Stimulated activated naive CD8-positive, alpha-beta T cell treated with anti-CD3 and anti-CD28 coated beads, Interleukin-15, amount 100 ng/mL, for 72 hours (primary cell): ENCODE measurements at places on chromosomes 2 and 18.

GRCh38 chr2:157603198-157603597 lies 25.5 kb downstream of the ACVR1C start:
- no peak for DNase-seq

GRCh38 chr18:63936156-63936931 lies 12.8 kb upstream of the HMSD start:
- DNase-seq: peak; percentile 78

DNA sequence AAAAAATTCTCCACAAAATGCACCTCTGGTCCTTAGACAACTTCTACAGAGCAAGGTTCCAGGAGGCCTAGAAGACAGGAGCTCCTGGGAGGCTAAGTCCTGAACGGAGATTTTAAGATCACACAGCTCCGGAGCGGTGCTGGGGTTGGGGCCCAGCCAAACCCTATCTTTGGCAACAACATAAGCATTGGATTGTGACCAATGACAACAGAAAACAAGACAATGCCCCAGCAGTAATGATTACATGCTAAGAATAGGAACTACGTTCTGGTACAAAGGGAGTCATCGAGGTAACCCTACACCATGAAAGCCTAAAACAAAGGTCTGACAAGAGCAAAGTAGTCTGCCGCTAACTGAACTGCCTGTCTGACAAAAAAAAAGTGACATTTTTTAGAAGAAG lies 171.2 kb downstream of the CMPK2 start:
- no peak for DNase-seq

DNA sequence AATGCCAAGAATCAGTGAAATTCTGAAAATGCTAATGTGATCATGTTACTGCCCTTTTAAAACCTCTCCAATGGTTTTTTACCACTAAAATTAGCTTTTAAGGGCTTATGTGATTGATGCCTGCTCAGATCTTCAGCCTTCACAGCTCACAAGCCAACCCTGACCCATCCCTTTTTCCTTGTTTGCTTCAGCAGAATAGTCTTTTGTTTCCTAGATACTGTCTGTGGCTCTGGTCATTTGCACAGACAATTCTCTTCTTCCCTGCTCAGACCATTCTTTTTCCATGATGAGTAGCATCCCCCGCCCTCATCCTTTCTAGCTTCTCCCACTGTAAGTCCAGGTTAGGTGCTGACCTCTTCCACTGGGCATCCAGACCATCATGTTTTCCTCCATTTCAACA lies 164.9 kb upstream of the NT5C1B start:
- no peak for DNase-seq

DNA sequence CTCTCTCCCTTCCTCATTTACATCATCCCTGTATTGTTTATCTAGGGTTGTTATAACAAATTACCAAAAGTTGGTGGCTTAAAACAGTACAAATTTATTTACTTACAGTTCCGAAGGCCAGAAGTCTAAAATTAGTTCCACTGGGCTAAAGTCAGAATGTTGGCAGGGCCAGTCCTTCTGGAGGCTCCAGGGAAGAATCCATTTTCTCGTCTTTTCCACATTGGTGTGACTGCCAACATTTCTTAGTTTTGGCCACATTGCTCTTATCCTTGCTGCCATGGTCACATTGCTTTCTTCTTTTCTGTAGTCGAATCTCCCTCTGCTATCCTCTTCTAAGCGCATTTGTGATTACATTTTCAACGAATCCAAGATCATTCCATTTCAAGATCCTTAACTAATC lies 34.7 kb downstream of the ICOS start:
- no peak for DNase-seq

DNA sequence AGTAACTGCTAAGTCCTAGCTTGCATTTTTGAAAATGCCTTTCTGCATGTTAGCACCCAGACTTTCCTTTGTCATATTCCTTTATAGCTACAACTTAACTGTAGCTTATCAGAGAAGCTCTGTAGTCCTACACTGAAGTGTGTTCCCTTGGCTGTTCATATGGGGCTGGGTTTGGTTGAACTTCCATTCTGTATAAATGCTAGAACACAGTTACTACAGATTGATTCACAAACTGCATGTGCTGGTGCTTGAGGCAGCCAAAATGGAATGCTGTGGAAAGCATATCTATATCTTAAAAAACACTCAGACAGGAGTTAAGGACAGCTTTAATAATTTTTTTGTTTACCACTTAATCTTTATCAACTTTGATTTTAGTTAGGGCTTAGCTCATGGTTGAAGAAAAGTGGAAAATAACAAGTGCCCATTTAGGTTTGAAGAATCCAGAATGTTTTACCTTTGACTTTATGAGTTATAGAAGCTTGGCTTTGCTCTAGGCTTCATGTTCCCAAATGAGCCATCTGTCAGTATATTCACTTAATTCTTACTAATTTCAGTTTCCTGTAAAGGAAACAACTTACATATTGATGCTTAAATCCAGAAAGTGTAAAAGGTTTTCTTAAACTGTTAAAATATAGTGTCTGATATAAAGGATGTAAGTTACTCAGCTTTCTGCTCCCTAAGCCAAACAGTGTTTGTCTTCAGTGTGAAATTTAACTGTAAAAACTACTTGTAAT lies 148.9 kb downstream of the AGPS start:
- no peak for DNase-seq

GRCh38 chr2:235921508-235922191 lies 246.5 kb downstream of the GBX2 start:
- DNase-seq: no peak

- no peak for DNase-seq
These were observed 278.8 kb upstream of the MEIS1 start for GRCh38 chr2:66156171-66156570.

GRCh38 chr2:232993231-232993821 lies 19.7 kb downstream of the NGEF start:
- DNase-seq: no peak

- DNase-seq: no peak
These were observed 316.8 kb downstream of the RIT2 start for GRCh38 chr18:42798606-42799170.

- DNase-seq: no peak
These were observed 11.4 kb downstream of the HK2 start for GRCh38 chr2:74845217-74845751.
